Sigmoid colon (tissue), 7 donors: ENCODE measurements at places on chromosomes 5 and 9. TPM values are rescaled to one million over a fixed set of nuclear protein-coding genes. Genes with fewer than 3 reads are reported as not detected.

The EQTN gene
- total RNA-seq = 0.71 TPM

- H3K4me1 ChIP-seq = no peaks in the 10 kb centered on the region
- no peaks in the 10 kb centered on the region for H3K27me3 ChIP-seq
- H3K36me3 ChIP-seq = no peaks in the 10 kb centered on the region
- H3K4me3 ChIP-seq = no peak overlapping the region
- DNase-seq = no peak
- H3K27ac ChIP-seq = no peak overlapping the region
Measured at GRCh38 chr9:68708513-68708912, 3.5 kb downstream of the PIP5K1B start.

The CDKN2B gene
- total RNA-seq = 3.0 TPM

DNA sequence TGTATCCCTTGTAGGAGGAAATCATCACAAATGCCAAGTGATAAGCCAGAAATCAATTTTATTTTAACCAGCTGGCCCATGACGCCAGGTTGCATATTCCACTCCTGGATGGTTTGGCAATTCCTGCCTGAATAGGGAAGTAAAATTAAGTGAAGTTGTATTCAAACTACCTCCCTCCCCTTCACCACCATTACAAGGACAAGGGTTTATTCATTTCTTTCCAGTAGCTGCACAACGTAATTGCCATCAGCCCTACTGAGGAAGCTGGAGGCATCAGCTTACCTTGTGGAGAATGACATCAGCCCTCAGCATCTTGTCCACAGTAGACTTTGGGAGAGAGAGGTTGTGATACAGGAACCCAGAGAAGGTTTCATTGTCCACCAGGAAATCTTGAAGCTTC is 66.6 kb downstream of the ABCA1 start:
- H3K27me3 ChIP-seq = no peaks in the 10 kb centered on the region
- peaks cover 69% of the 10 kb centered on the region for H3K4me1 ChIP-seq
- peaks cover 14% of the 10 kb centered on the region for H3K36me3 ChIP-seq
- no peak for DNase-seq
- peak overlapping the region; percentile 24 for H3K27ac ChIP-seq
- no peak overlapping the region for H3K4me3 ChIP-seq

The RBM27 gene
- total RNA-seq = 20.1 TPM

DNA sequence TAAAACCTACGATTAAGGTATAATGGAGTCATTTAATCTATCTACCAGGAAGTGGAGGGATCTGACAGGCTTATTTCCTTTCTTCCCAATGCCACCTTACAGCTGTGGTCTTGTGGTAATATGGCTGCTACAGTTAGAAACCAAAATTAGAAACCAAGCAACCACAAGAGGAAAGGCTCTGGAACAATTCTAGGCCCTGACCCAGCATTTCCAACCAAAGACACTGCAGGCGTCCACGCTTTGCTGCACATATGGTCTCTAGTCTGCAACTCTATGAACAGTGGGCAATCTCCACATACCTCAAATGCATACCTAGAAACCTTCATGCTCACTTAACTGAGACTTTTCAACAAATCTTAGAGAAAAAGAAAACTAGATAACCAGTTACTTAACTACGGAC is 339.1 kb downstream of the NFIB start:
- H3K36me3 ChIP-seq = no peaks in the 10 kb centered on the region
- DNase-seq = no peak
- H3K27ac ChIP-seq = no peak overlapping the region
- no peaks in the 10 kb centered on the region for H3K4me1 ChIP-seq

GRCh38 chr9:100397529-100398266 is 29.2 kb upstream of the MSANTD3 start:
- H3K27ac ChIP-seq = no peak overlapping the region
- no peak for DNase-seq
- no peaks in the 10 kb centered on the region for H3K4me1 ChIP-seq
- no peak overlapping the region for H3K4me3 ChIP-seq
- no peaks in the 10 kb centered on the region for H3K27me3 ChIP-seq
- no peaks in the 10 kb centered on the region for H3K36me3 ChIP-seq

The GPRIN1 gene
- total RNA-seq = 0.55 TPM

DNA sequence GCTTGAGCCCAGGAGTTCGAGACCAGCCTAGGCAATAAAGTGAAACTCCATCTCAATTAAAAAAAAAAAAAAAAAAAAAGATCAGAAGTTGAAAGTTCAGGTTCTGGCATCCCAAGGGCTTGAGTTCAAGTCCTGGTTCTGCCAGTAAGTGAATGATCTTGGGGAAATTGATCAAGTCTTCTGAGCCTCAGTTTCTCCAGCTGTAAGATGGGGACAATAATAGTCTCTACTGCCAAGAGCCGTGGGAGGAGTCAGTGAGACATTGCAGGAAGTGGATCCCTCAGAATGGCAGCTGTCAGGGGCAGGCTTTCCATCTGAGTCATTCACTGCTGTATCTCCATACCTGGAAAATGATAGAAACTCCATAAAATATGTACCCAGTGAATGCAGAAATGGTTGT is 37.8 kb upstream of the FUBP3 start:
- no peak for DNase-seq
- no peak overlapping the region for H3K4me3 ChIP-seq
- no peaks in the 10 kb centered on the region for H3K36me3 ChIP-seq
- no peak overlapping the region for H3K27ac ChIP-seq
- H3K27me3 ChIP-seq = peaks cover 61% of the 10 kb centered on the region
- H3K4me1 ChIP-seq = no peaks in the 10 kb centered on the region

DNA sequence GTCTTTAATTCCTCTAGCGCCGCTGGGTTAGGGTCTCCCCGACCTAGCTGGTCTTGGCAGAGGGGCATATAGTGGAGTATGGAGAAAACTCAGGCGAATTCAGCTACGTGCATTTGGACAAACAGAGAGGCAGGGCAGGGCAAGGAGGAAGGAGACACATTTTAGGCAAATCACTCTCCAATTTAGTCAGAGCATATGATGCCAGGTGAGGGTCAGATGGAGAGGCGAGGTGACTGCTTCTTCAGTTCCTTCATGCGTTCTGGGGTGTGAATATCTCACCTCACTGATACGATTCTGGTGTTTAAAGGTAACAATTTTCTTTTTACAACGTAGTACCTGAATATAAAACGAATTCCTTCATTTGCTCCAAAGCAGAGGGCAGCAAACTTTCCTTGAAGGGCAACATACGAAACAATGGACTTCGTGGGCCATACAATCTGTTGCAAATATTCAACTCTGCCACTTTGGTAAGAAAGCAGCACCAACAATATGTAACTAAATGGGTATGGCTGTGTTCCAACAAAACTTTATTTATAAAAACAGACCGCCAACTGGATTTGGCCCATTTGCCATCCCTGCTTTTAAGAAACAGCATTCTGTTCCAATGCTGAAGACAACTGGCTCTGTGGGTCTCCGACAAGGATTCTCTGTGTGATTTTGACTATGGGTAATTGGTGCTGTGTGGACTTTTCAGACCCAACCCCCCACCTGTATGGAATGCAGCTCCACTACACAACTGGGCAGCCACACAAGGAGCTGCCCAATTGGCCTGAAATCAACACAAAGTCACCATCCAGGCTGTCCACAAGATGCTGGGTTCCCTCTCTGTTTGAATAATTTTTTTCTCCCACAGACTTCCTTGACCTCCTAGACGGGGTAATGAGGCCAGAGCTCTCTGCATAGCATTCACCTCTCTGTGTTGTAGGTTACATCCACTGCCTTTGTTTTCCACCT is 53.8 kb downstream of the RAPGEF1 start:
- no peaks in the 10 kb centered on the region for H3K27me3 ChIP-seq
- no peak overlapping the region for H3K27ac ChIP-seq
- H3K4me3 ChIP-seq = no peak overlapping the region
- DNase-seq = no peak

DNA sequence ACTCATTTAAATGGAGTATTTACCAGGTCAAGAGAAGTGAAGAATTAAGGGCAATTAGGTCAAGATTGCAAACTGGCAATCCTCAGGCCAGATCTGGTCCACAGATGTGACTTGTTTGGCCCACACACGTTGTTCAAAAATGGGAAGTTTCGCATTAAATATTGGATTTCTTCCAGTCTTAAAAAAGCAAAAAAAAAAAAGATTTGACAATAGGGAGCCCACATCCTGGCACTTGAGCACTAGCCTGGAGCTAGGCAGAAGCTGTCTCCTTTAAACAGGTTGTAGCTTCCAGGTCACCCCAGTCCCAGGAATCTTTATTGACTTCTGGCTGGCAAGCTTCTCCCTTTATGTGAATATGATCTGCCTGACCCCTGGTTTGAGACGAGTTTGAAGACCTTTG is 520.4 kb downstream of the RAB3C start:
- H3K4me3 ChIP-seq = no peak overlapping the region
- peaks cover 58% of the 10 kb centered on the region for H3K4me1 ChIP-seq
- DNase-seq = no peak
- no peaks in the 10 kb centered on the region for H3K27me3 ChIP-seq
- peak overlapping the region; percentile 9 for H3K27ac ChIP-seq
- H3K36me3 ChIP-seq = no peaks in the 10 kb centered on the region

DNA sequence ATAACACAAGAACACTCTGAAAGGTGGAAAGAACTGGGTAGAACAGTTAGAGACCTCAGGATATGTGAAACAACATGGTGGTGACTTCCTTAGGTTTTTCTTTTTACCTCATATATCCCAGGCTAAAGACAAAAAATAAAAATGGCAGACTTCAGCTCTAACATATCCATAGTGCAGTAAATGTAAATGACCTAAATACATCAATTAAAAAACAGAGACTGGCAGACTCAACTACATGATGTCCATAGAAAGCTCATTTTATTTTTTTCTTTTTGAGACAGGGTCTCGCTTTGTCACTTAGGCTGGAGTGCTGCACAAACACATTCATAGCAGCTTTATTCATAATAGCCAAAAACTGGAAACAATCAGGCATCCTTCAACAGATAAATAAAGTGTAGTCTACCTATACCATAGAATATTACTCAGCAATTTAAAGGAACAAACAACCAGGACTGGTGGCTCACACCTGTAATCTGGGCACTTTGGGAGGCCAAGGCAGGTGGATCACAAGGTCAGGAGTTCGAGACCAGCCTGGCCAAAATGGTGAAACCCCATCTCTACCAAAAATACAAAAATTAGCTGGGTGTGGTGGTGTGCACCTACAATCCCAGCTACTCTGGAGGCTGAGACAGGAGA is 4.8 kb downstream of the C5orf15 start:
- H3K27me3 ChIP-seq = no peaks in the 10 kb centered on the region
- H3K4me1 ChIP-seq = peaks cover 27% of the 10 kb centered on the region
- H3K36me3 ChIP-seq = no peaks in the 10 kb centered on the region

GRCh38 chr5:102794047-102794446 is 38.9 kb downstream of the PAM start:
- H3K27ac ChIP-seq = no peak overlapping the region
- no peak for DNase-seq
- H3K27me3 ChIP-seq = no peaks in the 10 kb centered on the region

DNA sequence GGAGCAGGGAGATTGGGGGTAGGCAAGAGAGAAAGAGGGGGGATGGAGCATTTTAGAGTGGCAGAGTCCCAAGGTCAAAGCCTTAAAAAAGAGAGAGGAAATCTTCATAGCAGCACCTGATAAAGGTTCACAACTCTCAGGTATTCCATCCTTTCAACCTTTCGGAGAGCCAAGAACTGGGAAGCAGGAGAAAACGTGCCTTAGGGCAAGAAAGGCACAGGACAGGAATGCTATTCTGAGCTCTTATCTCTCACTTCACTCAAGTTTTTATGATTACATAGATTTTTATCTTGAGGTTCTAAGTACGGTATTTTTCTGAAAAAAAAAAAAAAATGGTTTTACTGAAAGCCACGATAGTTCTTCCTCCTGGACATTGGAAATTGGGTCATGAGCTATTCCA is 34.5 kb upstream of the SMAD5 start:
- H3K27me3 ChIP-seq = no peaks in the 10 kb centered on the region
- H3K36me3 ChIP-seq = no peaks in the 10 kb centered on the region
- no peaks in the 10 kb centered on the region for H3K4me1 ChIP-seq
- no peak for DNase-seq
- H3K4me3 ChIP-seq = no peak overlapping the region

- H3K27ac ChIP-seq = no peak overlapping the region
- no peaks in the 10 kb centered on the region for H3K4me1 ChIP-seq
- no peak overlapping the region for H3K4me3 ChIP-seq
- no peaks in the 10 kb centered on the region for H3K36me3 ChIP-seq
- DNase-seq = no peak
Measured at GRCh38 chr5:131288328-131288727, 24.5 kb downstream of the CDC42SE2 start.

DNA sequence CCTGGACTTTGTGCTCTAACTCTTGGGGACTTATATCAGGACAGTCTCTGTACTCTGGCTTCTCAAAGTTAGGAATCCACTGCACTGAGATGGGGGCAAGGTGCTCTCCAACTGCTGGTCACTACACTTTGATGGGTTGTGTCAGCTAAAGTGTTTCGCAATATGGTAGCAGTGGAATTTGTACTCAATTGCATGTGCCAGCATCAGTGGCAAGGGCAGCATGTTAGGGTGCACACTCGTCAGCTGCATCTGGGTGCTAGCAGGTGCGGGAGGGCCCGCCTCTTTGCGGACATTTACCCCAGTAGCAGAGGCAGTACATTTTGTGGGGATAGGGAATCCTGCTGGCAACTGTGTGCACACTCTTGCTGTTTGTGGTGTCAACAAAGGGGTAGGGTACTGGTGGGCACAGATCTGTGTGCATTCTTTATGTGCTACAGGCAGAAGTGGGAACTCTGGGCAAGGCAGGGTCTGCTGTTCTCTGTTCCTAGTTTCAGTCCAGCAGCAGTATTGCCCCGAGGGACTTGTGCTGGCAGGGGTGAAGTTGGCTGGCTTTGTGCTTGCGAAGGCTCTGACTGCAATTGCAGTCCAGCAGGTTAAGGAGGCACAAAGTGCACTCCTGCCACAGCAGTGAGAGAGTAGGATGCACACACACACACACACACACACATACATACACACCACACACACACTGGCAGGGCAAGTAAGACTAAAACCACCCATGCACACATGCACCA is 924.8 kb upstream of the CDH9 start:
- no peak overlapping the region for H3K27ac ChIP-seq
- H3K27me3 ChIP-seq = no peaks in the 10 kb centered on the region
- H3K4me3 ChIP-seq = no peak overlapping the region
- no peaks in the 10 kb centered on the region for H3K4me1 ChIP-seq

The EFNA5 gene
- 6.8 TPM for total RNA-seq
